ENCODE measurements at places on chromosomes 7 and 10.

DNA sequence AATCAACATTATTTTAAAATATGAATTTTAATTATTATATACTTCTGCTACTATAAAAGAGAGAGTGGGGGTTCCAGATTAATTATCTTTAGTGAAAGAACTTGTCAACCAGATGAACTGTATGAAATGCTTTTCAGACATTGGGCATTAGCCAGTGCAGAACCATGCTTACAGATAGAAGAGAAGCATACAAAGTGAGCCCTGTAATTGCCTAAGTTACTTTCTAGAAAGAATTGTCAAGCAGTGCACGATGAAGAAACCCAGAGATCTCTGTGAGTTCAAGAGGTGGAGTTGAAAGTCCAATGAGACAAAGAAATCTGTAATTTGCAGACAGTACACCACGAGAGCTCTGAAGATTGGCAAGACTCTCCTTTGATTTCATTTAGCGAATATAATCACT, 166.7 kb downstream of the CDC14C start:
- no peak for DNase-seq

DNA sequence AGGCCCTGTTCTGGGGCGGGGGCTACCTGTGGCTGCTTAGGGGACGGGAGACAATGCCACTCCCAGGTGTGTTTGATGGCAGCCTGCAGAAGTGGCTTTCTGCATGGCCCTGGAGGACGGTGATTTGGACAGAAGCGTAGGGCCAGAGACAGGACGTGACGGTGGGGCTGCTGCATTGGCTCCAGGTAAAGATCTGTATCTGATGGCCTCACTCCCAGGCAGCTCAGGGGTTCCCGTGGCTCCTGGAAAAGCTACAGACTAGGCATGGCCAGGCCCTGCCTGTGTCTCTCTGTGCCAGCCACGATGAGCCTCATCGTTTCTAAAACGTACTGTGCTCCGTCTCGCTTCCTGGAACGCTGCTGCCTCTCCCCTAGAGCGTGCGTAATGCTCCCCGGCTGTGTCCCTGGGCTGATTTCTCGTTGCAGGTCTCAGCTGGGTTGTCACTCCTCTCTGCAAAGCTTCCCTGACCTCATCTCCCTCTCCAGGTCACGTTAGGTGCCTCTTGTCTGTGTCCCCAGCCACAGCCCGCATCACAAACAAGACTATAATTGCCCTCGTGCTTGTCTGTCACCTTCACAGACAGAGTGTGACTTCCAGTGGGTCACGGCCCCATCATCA, 12.6 kb downstream of the GTF2IRD1 start:
- DNase-seq: peak; percentile 69

GRCh38 chr10:125086691-125087090, 73.7 kb downstream of the CTBP2 start:
- no peak for DNase-seq

GRCh38 chr7:13933091-13933490, 56.4 kb downstream of the ETV1 start:
- no peak for DNase-seq

GRCh38 chr10:21661935-21662334, 127.9 kb downstream of the MLLT10 start:
- no peak for DNase-seq

DNA sequence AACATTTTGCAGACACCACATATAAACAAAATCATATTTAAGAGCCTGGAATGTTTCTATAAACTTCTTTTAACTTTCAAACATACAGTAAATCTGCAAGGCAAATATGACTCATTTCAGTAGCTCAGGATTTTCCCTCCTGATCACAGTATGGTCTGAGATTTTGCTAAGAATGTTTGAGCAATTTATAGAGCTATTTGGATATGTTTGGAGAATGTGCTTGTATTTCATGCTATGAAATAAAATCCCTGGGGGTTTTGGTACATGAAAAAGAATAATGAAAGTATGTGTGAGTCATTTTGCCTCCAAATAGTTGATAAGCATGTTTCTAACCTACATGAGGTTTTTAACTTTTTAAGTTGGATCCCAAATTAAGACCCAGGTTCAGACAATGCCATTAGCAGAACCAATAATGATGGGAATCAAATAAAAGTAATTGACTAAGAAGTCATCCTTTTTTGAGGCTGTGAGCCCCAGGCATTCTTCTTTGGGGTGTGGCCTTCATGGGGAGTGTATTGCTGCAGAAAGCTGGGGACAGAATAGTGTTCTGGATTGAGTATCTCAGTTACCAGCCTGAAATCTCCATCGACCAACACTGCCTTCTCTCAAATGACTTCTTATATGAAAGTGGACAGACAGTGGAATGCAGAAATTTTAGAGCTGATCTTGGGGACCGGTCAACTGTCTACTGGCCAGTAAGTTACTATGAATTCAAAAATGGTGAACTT, 66.1 kb upstream of the AGBL3 start:
- no peak for DNase-seq

GRCh38 chr10:17064435-17064834, 65.2 kb downstream of the CUBN start:
- no peak for DNase-seq

DNA sequence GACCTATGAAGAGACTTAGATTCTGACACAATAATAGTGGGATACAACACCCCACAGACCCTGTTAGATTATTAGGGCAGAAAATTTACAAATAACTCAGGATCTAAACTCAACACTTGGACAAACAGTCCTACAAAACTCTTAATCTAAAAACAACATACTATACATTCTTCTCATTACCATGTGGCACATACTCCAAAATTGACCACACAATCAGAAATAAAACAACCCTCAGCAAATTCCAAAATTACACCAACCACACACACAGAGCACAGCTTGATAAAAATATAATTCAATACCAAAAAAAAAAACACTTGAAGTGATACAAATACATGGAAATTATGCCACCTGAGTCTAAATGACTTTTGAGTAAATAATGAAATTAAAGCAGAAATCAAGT, 7.8 kb downstream of the ZNF680 start:
- DNase-seq: no peak

GRCh38 chr7:31052841-31053601, 913 bp downstream of the ADCYAP1R1 start:
- DNase-seq: no peak

Measured in G401 (cell line).